Effector memory CD4-positive, alpha-beta T cell (primary cell): ENCODE measurements at places on chromosomes 4 and X.

DNA sequence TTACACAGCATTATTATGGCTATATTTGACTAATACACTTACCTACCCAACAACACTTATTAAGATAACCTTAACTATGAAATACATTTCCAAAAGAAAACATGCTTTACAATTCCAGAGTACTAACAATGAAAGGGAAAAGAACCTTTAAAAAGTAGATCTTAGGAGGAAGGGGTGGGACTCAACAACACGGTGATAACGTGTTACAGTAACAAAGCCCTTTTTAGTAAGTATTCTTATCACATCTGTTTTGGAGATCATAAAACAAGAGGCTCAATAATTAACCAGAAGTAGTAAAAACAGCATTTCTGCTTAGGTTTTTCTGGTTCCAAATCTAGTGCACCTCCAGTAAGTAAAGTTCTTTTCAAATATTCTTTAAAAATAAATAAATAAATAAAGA lies 202.1 kb upstream of the SLC7A11 start:
- no peak for DNase-seq

- no peak for DNase-seq
Measured at GRCh38 chr4:57905965-57906364, 795.8 kb upstream of the IGFBP7 start.

GRCh38 chrX:152913346-152913745 lies 15.5 kb downstream of the ZNF185 start:
- DNase-seq: no peak

DNA sequence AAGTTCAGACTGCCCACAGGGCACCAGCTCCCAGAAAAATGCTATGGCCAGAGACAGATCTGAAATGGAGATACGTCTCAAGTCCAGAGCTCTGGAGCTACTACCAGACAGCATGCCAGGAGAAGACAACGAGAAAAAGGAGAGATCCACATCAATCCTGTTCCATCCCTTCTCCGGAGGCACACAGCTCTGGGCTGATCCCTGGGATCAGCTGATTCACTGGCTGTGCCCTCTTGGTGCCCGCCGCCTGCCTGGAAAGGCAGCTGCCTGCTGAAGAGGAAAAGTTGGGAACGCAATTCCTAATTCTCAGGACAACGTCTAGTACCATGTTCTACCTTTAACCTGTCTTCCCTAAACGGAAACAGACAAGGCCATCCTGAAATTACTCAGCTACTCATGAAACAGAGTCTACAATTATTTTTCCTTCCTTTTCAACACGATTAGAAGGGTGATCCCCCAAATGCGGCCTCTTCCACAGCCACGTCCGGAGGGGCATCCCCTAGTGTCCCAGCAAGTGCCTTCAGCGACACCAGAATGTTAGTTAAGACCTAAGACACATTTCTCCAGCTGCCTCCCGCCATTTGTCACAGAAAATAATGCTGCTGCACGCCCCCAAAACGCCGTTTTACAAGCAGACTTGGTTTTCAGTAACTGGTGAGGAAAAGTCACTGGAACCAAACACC lies 2.4 kb downstream of the ZFYVE28 start:
- no peak for DNase-seq

DNA sequence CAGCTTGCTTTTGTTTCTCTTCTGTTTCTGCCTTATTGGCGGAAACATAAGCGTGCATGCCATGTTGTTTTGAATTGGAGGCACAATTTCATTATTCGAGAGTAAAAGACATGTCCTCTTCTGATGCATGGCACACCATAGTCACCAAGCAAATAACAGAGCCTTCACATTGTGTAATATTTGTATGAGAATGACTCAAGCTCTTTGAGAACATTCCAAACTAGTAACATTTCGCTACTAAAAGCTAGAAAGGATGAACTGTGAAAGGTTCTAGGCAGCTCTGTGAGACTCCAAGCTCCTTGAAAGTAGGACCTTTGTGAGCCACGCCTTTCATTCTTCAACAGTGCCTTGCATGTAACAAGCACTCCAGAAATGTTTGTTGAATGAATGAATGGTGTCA lies 9.2 kb upstream of the ANXA3 start:
- DNase-seq: no peak

- no peak for DNase-seq
Measured at GRCh38 chrX:150324035-150324728, 38.9 kb upstream of the MAMLD1 start.

- no peak for DNase-seq
Measured at GRCh38 chr4:78186597-78187543, 129.7 kb downstream of the FRAS1 start.

GRCh38 chr4:111400741-111401140 lies 744.5 kb upstream of the FAM241A start:
- no peak for DNase-seq

- DNase-seq: no peak
Measured at GRCh38 chrX:111492085-111492484, 19.4 kb upstream of the SERTM2 start.

GRCh38 chr4:123790681-123791080 lies 394.1 kb downstream of the SPRY1 start:
- DNase-seq: no peak

DNA sequence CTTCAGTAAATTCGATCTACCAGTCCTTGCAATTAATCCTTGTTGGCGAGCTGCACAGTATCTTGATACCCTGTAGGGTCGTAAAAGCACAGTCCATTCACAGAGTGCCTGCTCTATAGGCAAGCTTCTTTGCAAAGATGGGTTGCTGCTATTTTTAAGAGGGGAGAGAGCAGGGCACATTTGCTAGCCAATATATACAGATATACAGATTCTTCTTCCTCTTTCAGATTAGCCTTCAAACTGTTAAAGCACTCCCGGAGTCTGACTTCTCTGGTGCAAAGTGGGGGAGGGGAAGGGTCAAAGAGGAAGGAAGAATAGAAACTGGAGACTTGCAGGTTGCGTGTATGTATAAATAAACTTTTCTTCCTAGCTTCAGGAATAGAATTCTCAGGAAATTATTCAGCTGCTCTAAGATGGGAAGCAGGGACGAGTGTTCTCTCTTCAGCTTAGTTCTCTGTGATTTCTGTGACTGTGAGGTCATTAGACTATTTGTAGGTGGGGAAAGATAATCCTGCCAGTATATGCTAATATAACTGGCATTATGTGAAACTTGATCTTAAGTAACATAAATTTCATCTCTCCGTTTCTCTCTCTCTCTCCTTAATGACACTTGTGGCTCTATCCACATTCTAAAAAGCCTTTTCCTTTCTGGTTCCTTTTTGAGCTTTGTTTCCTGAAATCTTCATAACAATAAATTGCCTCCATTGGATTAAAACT lies at the start of gene CYSLTR1:
TSS of gene CYSLTR1 (minus strand) at position 242 of the 717 bp plus-strand sequence. CDS start 53,865 bp downstream, outside the sequence.
- DNase-seq: no peak

DNA sequence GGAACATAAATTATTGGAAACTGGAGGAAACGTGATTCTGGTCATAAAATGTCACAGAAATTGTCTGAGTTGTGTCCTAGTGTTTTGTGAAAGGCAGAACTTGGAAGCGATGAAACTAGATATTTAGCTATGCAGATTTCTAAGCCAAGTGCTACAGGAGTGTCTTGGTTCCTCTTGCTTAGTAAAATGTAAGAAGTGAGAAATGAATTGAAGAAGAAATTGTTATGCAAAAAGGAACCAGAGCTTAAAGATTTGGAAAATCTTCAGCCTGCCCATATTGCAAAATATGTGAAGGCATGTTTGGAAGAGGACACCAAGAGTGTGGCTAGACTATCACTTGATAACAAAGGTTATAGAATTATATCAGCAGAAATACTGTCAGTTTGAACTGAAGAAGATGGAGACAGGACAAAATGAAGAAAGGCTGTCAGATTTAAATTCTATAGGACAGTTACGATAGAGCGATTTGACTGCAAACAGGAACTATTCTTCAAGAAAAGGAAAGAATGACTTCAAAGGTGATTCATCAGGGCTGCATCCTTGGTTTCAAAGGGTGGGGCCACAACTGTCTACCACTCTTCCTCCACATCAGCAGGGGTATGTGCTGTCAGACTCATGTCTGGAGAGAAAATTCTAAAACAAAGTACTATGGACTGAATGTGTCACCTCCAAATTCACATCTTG lies 9.4 kb upstream of the CDS1 start:
- no peak for DNase-seq

DNA sequence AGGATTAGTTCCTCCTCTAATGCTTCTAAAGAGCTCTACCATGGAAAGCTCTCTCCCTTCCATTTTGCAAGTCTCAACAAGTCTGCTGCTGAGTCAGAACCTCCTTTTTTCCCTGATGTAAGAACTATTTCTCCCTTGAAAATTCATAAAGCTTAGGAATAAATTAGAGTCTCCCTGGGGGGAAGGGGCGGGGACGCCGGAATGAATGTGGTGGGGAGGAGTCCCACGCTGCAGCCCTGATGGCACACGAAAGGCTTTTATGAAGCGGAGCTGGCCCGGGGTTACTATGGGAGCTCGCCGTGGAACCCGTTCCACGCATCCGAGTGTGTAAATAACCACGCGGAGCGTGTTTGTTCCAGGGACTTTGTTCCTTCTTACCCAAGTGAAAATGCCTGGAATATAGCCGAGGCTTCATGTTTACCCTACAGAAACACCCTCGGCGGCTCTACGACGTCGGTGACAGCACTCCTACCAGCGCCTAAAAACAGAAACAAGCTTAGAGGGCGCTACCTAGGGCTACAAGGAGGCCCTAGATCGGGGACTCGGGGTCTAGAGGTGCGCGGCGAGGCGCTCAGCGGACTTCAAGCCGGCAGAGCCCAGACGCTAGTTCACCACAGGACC lies 923 bp upstream of the CPEB2 start:
- peak; percentile 6 for DNase-seq

GRCh38 chrX:81201071-81201470 lies 642 bp downstream of the HMGN5 start:
- DNase-seq: no peak

DNA sequence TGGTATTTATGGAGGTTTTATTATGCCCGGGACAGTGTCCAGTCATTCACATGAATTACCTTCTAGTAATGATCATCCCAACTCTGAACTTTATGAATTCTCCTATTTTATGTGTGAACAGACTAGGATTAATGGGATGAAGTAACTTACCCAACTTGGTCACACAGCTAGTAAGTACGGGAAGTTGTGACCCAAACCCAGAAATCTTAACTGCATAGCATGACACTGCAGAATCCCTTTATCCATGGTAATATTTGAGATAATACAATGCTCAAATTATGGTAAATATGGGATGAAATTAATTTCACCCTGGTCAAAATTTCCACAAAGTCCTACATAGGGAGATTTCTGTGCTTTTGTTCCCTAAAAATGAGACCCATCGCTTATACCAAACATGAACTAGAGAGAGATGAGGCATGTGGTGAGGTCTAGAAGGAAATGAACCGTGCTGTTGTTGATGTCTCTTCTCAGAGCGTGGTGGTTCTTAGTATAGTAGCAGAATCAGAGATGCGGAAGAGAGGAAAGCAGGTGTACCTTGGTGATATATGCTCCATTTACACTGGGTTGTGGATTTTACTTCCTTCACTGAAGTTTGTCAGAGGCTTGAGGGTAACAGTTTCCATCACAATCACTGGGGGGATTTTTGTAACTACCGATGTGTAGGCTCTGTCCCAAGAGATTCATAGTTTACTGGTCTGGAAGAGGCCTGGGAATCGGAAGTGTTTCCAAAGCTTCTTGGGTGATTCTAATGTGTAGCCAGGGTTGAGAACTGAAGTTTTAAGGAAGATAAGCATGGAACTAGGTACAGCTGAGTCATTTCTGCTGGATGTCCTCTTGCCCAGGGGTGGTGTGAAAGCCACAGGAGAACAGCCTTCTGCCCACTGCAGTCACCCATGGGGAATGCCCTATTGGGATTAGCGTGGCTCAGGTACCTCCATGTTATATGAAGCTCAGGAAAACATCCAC lies 30.2 kb upstream of the FAM9C start:
- no peak for DNase-seq

GRCh38 chr4:175066923-175067627 lies 148.9 kb downstream of the ADAM29 start:
- no peak for DNase-seq

GRCh38 chr4:52997132-52997416 lies 135.0 kb downstream of the RASL11B start:
- no peak for DNase-seq

DNA sequence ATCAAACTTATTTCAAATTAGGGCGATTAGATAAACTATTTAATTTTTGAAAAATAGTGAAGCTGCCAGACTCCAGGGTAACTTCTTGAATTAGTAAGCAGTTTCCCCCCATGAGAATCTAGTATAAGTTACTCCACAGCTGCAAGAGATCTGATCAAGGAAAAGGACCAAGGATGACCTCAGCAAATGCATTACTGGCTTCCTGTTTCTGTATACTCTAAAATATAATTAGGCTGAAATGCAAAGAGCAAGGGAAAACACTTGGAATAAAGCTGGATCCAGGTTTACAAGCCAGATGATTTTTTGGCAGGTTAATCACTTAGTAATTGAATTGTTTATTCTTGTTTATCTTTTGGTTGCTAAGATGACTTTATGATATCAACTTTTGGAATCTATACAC lies 13.4 kb upstream of the P2RY10 start:
- DNase-seq: no peak

DNA sequence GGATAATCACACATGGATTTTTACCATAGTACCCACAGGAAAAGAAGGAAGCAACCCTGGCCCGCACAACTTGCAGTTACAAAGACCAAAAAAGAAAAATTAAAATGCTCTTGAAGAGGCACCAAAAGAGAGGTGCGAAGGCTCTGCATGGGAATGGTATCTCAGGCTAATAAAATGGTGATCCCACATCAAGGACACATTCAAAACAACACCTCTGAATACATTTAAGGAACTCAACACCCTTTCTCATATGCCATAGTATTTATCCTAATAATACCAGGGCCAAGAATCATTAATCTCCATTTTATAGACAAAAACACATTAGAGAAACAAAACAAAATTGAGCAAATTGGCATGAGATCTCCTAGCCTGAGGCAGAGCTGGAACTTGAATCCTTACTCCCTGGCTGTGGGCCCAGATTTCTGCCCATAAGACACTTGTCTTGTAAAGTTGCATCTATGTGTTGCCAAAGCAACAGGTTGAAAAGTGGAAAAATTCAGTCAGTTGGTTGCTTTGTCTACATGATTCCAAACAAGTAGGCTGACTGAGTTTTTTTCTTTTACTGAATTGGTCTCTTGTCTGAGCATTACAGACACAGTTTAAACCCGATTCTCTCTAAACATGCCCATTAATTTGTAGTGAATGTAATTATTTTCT lies 33.5 kb downstream of the GUCY2F start:
- no peak for DNase-seq

DNA sequence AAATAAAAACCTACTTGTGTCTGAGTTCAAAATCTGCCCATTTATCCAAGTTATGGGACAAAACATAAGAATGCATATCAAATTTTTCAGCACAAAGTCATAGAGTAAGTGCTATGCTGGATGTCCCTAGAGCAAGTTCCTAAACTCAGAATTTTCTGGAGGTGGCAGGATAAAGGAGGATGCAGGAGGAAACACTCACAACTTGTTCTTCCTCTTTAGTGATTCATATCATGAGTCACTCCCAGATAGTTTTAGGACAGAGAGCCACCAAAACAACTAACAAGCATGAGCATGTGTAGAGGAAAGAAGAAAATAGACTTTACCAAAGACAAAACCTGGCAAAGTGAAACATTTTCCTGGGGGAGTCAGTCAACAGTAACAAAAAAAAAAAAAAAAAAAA lies 302.7 kb downstream of the KCTD8 start:
- no peak for DNase-seq

- no peak for DNase-seq
Measured at GRCh38 chrX:45807572-45808425, 607.1 kb upstream of the DIPK2B start.

GRCh38 chrX:130082244-130083106 lies 27.8 kb downstream of the ELF4 start:
- DNase-seq: peak; percentile 62

GRCh38 chrX:34848281-34848680 lies 94.3 kb upstream of the FAM47B start:
- DNase-seq: no peak
